ENCODE measurements at places on chromosomes 3 and 15. TPM values are rescaled to one million over a fixed set of nuclear protein-coding genes. Genes with fewer than 3 reads are reported as not detected.

Gene COPS2
- 47.5 TPM for total RNA-seq

Gene ZNF860
- 1.1 TPM for total RNA-seq

Gene DUOX2
- not detected for total RNA-seq

Gene ADAMTS17
- total RNA-seq, result 0.40 TPM

Gene RUVBL1
- total RNA-seq, result 47.7 TPM

Gene ASB7
- 13.3 TPM for total RNA-seq

- no peak for DNase-seq
Observed at GRCh38 chr3:147426931-147427330, 17.8 kb downstream of the ZIC1 start.

GRCh38 chr3:94875149-94875548 is 812.3 kb downstream of the NSUN3 start:
- DNase-seq, result no peak

- DNase-seq, result no peak
Observed at GRCh38 chr3:129432671-129433070, 4.2 kb upstream of the EFCAB12 start.

DNA sequence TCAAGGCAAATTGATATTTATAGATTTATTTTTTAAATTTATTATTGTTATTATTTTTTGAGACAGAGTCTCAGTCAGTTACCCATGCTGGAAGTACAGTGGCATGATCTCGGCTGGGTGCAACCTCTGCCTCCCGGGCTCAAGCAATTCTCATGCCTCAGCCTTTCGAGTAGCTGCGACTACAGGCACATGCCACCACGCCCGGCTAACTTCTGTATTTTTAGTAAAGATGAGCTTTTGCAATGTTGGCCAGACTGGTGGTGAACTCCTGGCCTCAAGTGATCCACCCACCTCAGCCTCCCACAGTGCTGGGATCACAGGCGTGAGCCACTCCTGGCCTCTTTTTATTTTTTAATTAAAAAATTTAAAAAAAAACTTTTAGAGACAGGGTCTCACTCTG is 19.0 kb downstream of the SPG21 start:
- DNase-seq, result no peak

DNA sequence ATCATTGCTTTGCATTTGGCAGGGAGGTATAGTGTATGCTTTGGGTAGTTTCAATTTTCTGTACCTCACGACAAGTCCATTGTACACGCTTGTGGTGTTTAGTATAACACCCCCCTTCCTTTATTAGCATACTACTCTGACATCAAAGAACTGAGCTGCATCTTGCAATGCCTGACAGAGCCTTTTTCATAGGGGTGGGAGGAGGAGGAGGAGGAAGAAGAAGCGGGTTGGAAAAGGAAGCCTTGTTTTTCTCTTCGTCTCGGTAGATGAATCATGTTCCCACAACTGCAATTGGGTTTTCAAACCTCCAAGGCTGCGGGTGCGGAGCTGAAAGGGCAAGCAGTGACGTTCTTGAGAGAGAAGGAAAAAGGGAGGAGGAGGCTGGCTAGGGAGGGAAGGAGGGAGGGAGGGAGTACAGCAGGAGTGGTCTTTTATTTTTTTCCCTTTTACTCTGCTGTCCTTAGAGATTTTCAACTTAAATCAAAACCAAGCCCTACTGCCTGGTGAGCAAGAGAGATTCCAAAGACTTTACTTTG is 175.7 kb downstream of the KLHL25 start:
- peak; percentile 96 for DNase-seq

DNA sequence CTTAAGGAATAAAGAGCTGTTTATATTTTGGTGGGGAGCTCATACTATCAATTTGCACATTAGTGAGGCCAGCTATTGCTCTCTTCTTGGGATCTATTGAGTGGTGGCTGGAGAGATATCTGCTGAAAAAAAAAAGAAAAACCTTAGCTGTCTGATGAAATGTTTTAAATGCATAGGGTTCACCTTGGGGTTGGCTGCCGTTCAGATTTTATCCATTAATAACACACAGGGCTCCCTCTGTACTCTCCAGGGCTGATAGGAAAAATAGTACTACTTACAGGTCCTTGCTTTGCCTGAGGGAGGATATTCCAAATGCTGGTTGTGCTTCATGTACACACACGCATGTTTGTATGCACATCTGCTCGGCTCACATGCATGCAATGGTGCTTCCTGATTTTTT is 803.7 kb downstream of the MCTP2 start:
- no peak for DNase-seq

GRCh38 chr3:10459954-10460754 is 45.2 kb downstream of the ATP2B2 start:
- DNase-seq, result peak; percentile 74

DNA sequence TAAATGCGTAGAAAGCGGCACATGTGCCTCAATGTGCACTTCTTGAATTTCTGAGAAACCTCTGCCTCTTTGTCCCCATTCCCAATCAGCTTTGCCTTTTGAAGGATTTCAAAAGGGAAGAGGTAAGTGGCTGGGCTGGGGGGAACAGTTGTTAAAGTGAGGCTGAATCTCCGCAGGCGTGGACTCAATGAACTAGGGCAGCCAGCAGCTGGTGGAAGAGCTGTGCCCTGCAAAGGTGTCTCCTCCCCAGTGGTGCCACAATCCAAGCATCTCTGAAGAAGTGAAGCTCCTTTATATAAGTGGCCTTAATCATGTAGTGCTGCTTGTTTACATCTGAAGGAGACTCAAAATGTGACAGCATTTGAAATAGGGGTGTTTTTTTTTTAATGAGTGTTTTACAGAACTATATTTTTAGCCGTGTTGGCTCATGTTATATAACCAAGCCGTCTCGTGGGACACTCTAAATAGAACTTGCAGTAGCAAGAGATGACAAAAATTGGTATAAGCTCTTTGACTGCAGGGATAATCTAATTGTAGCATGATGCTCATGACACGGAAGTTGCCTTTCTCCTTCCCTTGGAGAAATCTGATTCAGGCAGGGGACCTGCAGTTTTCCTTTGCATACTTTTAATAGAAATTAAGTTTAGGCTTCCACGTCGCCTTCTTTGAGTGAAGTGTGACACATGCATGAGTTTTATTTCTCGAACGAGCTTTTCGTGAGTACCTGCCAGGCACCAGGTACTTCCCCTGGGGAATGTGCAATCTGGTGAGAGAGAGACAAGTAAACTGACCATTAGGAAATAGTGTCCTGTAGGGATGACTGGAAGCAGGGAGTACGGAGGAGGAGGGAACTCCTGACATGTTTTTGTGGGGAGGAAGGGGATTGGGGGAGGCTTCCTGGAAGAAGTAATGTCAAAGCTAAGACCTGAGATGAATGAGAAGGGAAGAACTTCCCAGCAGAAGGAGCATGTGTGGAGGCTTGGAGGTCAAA is 179.7 kb upstream of the BHLHE40 start:
- no peak for DNase-seq

- DNase-seq, result no peak
Observed at GRCh38 chr15:37446921-37447320, 346.6 kb upstream of the MEIS2 start.

DNA sequence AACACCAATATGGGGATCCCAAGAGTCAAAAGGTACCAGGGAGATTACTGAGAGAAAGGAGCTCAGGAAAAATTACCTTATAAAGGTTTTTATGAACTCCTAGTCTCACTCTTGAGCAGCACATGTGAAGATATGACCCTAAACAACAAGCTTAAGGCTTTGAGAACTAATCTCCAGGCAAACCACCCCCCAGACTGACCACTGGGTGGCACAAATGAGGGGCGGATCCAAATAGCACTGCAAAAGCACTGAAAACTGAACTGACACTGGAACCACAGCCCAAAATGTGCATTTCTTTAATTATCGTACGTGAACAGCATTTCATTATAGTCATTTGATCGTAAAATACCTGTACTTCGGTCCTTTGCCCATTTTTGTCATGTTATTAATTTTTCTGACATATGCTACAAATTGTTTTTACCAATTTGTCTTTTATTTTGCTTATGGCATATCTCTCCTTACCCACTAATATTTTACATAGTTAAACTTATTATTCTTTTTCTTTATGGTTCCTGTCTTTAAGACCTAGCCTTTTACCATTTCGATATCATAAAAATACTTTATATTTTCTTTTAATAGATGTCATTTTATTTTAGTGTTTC is 31.5 kb upstream of the TFDP2 start:
- peak; percentile 71 for DNase-seq

- no peak for DNase-seq
Observed at GRCh38 chr15:76994496-76994895, 430 bp upstream of the PSTPIP1 start.

DNA sequence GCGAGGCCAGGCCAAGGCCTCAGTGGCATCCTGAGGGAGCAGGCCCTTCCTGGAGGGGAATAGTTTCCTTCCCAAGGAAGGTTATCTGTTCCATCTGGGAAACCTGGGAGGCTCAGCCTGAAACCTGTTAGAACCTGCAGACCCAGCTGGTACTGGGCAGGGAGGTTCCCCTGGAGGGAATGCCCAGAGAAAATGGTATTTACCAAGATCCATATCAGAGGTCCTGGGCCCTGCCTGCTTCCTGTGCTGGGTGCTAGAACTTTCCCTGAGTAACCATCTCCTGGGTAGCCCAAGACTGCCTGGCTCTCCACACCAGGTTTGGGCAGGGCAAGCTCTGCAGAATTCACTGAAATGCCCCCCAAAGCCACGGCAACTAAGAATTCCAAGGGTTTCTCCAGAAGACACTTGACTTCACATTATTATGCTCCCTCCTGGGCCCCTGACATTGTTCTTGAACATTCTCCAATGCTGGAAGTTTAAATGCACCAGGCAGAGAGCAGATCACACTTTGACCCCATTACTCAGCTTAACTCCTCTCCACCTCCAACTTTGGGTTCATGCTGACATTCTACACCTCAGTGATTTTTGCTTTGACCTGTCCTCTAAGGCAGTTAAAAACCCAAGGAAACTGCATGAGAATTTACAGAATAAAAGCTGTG is 2.0 kb downstream of the CA12 start:
- DNase-seq, result no peak
